ENCODE measurements at places on chromosomes 6 and 20. TPM values are rescaled to one million over a fixed set of nuclear protein-coding genes. Genes with fewer than 3 reads are reported as not detected.

DNA sequence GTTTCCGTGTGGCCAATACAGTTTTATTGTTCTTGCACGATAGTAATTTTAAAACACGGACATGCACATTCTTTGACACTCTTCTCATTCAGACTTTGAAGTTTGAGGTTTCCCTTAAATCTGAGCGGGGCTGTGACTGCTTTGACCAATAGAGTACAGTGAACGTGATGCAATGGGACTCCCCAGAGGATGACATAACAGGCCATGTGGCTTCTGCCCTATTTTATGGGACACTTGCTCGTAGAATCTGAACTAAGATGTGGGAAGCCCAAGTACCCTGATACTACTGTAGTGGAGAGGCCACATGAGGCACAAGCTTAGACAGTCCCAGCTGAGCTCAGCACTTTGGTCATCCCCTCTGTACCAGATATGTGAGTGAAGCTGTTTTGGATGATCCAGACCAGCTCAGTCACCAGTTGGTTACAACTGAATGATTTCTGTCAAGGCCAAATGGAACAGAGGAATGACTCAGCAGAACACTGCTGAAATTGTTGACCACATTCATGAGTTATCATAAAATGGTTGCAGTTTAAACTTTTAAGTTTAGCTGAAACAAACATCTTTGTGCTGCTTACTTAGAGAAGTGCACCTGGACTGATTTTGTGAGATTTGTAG lies 279.4 kb downstream of the RFPL4B start:
- DNase-seq, result no peak

SLC44A4 gene
- 0.27 TPM for total RNA-seq

GSTA3 gene
- total RNA-seq, result not detected

GRCh38 chr20:39676241-39676640 lies 714.1 kb downstream of the DHX35 start:
- no peak for DNase-seq

GRCh38 chr20:4896119-4896702 lies 105.1 kb downstream of the SLC23A2 start:
- DNase-seq, result no peak

GRCh38 chr6:44341095-44341890 lies 1.2 kb upstream of the SPATS1 start:
- no peak for DNase-seq

DNA sequence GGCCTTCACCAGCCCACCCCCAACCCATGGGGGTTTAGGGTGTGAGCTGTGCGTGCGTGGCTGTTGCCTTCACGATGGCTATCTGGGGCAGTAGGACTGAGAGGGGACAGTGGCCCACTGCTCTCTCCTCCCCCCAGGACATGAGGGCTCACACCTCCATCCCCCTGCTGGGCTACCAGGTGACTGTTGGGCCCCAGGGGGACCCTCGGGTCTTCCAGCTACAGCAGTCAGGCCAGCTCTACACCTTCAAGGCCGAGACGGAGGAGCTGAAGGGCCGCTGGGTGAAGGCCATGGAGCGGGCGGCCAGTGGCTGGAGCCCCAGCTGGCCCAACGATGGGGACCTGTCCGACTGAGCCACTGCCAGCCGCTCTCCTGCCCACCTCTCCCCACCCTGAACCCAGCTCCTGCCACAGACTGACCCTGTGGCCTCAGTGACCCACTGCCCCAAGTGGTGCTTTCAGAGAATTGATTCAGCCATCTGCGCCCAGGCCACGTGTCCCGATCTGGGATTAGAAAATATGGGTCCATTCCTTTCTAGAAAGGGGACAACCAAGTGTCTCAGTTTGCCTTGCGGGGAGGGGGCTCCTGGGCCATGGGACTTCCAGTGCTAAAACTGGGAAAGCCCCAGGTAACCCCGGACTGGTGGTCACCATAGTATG lies 22.5 kb downstream of the FGD2 start:
- DNase-seq, result no peak

DNA sequence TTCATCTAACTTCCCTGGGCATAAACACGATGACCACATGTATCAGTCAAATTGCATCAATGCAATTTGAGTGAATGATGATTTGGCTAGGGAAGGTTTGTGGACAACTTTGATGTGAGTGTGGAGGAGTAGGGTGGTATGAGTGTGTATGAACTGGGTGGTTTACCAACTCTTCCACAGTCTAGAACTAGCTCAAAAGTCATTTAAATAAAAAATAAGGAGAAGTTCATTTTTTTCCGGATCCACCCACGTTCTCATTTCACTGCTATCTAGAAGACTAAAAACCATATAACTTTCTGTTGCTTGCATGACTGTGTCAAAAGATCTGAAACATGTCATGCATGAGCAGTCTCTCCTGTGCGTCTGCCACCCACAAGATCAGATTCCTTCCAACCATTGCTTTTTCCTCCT lies 23.6 kb downstream of the SLC35D3 start:
- DNase-seq, result peak; percentile 14

DNA sequence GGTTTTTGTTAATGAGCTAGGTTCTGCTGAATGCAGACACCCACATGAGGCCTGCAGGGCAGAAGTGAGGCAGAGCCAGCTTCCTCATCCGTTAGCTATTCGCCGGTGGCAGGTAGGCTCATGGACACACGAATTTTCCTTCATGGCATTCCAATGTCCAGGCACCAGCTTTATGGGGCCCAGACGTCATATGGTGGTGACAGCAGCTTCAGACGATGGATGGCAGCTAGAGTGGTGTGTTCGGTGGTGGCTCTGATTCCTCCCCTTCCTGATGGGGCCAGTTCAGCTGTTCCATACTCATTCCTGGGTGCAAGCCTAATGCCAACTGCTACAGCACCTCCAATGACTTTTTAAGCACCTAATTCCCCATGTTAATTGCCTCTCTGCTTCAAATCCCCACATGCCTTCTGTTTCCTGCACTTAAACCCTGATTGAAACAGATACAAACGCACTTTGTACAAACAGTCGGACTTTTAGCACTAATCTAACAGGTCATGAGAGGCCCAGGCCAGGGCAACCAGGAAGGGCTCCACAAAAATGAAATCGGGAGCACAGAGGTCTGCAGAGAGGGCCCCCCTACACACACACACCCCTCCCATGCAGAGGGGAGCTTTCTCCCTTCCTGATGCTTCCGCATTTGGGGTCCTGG lies 35.7 kb upstream of the MLN start:
- no peak for DNase-seq

- DNase-seq, result no peak
These were observed 55.4 kb upstream of the BMP2 start for GRCh38 chr20:6711951-6712649.

PLG gene
- total RNA-seq, result not detected

DNA sequence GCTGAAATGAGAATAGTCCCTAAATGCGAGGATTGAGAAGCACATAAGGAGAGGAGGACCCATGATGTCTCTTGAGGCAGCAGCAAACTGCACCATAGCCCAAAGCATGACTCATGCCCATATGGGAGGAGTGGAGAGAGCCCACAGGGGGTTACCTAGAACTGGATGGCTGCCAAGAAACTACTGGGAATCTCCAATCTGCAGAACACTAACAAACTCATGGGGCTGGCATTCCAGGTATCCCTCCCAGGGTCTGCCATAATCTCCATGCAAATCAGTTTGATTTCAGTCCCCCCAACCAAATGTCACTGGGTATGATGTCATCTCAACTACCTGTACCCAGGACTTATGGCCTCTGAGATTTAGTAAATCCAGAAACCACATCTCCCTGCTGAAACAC lies 410.5 kb downstream of the PTPRT start:
- DNase-seq, result no peak

GRCh38 chr6:15530411-15530810 lies 132.4 kb downstream of the DTNBP1 start:
- no peak for DNase-seq

DNA sequence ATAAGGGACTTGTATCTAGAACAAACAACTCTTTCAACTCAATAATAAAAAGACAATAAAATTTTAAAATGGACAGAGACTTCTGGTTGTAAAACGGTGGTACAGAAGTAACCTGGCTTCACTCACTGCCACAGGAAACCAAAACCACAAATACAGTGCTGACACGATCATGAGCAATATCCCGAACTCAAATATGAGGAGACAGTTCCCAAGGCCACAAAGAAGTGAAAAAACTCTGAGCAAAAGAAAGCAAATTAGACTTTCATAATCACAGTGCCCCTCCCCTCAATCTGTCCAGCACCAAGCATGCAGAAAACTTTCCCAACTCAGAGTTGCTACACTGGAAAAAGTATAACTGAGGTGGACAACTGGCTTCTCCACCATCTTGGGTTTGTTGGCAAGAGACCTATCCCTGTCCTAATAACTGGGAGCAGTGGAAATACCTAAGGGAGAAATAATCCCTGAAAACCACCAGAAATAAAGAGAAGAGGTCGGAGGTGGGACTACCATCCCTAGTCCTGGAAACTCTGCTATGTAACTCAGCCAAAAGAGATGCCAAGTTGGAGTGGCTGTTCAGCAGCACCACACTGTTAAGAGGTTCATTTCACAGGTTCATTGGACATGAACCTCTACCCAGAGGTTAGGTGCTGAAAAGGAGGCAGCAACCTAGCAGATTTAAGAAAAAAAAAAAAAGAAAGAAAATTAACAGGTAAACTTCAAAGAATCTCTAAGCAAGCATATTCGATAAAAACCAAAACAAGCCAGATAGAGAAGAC lies 55.5 kb downstream of the REV3L start:
- DNase-seq, result peak; percentile 47

SLC32A1 gene
- total RNA-seq, result not detected

DNA sequence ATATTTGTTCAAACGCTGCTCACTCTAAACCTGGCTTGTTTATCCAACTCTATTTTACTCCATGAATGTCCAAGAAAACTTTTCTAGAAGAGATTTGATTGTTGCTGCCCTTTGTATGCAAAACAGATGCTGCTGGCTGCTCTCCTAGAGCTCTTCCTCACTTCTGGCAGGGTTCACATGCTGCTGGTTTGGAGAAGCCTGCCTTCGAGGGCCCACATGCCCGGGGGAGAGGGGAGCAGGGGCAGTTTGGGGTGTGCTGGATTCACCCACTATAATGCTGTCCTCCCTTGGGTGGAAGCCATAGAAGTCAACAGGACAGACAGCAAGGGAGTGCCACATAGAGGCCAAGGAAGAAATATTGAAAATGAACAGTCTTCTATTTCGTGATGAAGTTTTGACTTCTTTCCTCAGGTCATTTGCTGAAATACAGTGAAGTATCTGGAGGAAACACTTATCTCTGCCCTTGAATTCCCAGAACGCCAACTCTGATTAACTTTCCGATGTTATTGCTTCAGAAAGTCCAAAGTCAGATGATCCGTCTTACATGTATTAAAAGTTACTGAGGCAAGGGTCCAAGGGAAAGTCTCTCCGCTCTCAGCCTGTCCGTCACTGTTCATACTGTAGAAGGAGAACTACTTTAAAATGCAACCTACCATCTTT lies 32.4 kb downstream of the LY86 start:
- no peak for DNase-seq

CGA gene
- not detected for total RNA-seq

OTOR gene
- not detected for total RNA-seq

DNA sequence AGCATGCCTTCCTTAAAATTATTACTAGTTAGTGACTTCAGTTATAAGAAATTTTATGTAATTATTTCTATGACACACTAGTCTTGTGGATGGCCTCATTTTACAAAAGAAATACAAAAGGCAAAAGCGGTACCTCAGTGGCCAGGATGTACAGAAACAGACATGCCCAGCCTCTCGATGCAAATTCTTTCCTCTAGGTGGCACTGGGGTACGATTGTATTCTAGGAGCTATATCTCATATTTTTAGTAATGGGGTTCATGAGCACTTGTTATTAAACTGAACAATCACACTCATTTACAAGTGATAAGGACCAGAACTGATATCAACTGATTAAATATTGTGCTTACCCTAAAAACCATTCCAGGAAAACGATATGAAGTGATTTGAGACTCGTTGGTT lies 59.8 kb downstream of the SOD2 start:
- peak; percentile 11 for DNase-seq

DNA sequence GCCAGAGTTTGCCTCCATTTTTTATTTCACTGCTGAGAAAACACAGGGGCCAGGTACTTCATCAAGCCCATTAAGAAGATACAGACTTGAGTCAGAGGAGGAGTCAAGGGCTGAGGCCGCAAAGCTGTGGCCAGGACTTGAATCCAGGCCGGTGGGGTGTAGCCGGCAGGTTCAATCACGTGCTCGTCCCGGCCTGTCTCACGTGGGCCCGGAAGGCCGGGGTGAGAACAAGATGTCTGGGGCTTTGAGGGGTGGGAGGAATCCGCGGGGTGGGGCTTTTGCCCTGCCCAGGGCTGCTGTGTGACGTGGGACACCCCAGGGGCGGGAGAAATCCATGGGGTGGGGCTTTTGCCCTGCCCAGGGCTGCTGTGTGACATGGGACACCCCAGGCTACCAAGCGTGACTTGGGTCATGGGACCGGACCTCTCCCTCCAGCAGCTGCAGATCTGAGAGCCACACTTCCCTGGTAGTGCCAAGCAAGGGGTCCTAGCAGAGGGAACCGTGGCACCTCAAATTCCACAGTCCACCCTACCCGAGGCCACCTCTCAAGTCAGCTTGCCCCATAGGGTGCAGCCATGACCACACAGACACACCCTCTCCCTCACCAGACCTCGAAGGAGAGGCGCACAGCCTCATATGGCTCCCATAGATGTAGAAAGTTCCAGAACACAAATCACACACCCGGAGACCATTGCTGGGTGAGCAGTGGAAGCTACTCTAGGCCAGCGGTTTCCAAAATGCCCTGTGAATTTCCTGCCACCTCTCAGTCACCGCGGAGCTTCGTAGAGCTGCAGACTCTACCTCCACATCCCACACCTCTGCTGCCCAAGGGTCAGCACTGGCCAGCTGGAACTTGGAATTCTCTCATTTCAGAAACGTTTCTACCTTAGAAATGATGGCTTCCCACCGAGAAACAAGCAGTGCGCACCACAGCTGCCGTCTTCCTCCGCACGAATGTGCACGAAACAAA lies 156.1 kb downstream of the DLL1 start:
- no peak for DNase-seq

CLPSL1 gene
- not detected for total RNA-seq

DNA sequence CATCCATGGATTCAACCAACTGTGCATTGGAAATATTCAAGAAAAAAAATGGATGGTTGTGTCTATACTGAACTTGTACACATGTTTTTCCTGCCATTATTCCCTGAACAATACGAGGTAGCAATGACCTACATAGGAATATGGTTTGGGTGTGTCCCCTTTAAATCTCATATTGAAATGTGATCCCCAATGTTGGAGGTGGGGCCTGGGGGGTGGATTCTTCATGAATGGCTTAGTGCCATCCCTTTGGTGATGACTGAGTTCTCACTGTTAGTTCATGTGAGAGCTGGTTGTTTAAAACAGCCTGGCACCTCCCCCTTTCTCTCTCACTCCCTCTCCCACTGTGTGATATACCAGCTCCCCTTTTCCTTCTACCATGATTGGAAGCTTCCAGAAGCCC lies 139.8 kb upstream of the BACH2 start:
- no peak for DNase-seq

DNA sequence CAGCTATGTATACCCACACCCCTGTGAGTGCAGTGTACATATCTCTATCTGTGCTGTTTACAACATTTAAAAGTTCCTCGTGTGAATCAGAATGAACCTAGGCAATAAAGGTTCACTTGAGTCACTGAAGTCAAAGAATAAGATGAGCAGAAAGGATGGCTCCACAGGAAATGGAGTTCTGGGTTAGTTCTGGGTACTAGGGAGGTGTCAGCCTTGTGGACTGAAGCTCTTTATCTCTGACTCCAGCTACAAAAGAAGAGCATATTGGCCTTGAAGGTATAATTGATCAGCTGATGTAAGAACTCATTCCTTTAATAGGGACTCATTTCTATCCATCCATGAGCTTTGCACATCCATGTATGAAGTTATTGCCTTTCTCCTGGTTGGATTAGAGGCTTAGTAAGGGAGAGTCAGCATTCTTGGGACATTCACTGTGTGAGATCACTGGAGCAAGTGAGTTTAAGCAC lies 73.9 kb upstream of the BACH2 start:
- no peak for DNase-seq

Data from activated CD4-positive, alpha-beta T cell treated with anti-CD3 and anti-CD28 coated beads for 36 hours (primary cell).